ENCODE measurements at places on chromosomes 11 and 22.
A peak's percentile ranks its signal among the peaks of the same experiment; 100 is the strongest.

DNA sequence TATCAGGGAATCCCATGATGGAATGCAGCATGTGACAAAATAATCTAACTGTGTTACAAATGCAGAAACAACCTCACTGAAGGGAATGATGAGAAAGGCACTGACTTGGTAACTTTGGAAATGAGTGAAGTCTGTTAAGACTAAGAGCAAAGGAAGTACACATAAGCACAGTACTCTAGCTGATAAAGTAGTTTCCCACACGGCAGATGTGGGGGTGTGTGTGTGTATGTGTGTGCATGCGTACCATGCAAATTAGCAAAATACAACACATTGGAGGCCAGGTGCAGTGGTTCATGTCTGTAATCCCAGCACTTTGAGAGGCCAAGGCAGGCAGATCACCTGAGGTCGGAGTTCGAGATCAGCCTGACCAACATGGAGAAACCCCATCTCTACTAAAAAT lies 16.6 kb upstream of the NLRP6 start:
- DNase-seq, result no peak

GRCh38 chr22:42294034-42294985 lies 23.9 kb upstream of the TCF20 start:
- DNase-seq, result peak; percentile 15

- DNase-seq, result no peak
Measured at GRCh38 chr22:46139895-46140350, 10.4 kb upstream of the PPARA start.

DNA sequence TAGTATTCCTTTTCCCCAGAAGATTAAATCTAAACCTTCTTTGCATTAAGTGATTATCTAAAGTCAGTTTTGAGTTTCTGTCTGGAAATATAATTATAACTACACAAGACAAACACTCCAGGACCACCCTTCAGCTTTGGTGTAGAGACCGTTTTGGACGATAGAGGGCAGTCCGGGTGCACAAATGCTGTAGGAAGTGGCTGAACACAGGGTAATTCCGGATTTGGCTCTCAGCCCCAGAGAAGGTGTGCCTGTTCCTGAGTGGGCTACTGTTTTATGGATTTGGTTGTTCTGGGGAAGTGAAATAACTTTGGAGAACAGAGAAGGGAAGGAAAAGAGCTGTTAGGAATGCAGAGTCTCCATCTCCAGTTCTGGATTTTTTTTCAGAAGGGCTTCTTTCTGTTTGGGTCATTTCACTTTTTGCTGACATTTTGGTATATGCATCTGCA lies 14.8 kb downstream of the EXT2 start:
- peak; percentile 30 for DNase-seq

DNA sequence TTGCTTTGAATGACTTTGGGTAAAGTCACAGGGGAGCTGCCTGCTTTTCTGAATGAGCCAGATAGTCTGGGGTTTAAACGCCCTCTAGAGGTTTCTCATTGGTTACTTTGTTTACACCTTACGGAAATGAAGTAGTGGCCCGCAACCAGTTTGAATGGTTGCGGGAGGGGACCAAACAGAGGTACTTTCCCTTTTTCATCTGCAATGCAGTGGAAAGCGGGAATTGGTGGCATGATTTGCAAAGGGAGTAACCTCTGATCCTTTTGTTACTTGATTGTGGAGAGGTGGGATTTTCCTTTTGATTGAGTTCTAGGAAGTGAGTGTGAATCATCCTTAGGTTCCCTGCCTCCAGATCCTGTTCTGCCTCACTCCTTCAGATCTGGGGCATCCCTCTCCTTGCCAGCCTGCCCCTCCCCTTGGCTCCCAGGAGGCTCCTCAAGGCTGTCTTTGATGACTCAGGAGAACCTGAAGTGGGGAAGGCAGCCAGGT lies 15.9 kb upstream of the GLYATL1 start:
- DNase-seq, result peak; percentile 22

All from prostate gland (tissue), 2 donors.